ENCODE measurements at places on chromosomes 1 and 21. TPM values are rescaled to one million over a fixed set of nuclear protein-coding genes. Genes with fewer than 3 reads are reported as not detected.
A peak's percentile ranks its signal among the peaks of the same experiment; 100 is the strongest.

The LY9 gene
- 49.9 TPM for total RNA-seq

The LENEP gene
- total RNA-seq, result 1.2 TPM

- DNase-seq, result no peak
- H3K4me1 ChIP-seq, result peaks cover 13% of the 10 kb centered on the region
- H3K4me3 ChIP-seq, result no peak overlapping the region
- H3K27me3 ChIP-seq, result no peaks in the 10 kb centered on the region
Observed at GRCh38 chr21:43903451-43904091, 38.5 kb downstream of the AGPAT3 start.

- H3K27me3 ChIP-seq, result peaks cover 23% of the 10 kb centered on the region
- no peaks in the 10 kb centered on the region for H3K36me3 ChIP-seq
- H3K4me3 ChIP-seq, result no peak overlapping the region
Observed at GRCh38 chr1:159935719-159936272, 9.6 kb downstream of the IGSF9 start.

The A3GALT2 gene
- not detected for total RNA-seq

DNA sequence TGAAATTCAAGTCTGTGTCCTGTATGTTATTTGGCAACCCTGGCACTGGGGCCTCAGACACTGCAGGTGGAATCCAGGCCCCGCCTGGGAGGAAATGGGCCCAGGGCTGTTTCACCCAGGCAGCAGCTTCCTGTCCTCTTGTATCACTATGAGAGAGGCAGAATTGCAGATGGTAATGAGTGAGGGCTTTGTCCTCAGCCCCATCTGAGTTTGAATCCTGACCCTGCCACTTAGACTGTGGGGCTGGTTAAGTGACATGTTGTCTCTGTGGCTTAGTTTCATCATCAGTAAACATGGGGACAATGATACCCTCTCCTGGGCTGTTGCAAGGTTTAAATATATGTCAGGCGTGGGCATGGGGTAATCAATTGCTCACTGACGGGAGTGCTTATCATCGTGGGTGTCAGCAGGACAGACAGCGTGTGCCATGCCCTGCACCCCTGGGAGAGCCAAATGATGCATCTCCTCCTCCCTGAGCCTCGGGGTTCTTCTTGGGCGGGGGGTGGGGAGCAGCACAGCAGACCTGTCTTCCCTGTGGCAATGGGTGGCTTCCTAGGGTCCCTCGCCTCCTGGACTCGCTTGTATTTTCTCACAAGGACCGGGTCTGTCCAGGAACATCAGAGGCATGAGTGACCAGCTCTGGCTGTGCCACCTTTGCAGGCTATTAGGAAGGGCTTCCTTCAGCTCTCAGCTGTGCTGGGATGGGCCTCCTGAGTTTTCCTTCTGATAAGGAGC lies 42.1 kb downstream of the ARHGEF10L start:
- no peak overlapping the region for H3K27ac ChIP-seq
- H3K27me3 ChIP-seq, result no peaks in the 10 kb centered on the region
- DNase-seq, result peak; percentile 17
- no peaks in the 10 kb centered on the region for H3K4me1 ChIP-seq

The NBPF11 gene
- total RNA-seq, result 9.7 TPM

- no peaks in the 10 kb centered on the region for H3K4me1 ChIP-seq
- H3K4me3 ChIP-seq, result no peak overlapping the region
- no peak for DNase-seq
- no peaks in the 10 kb centered on the region for H3K36me3 ChIP-seq
- H3K27ac ChIP-seq, result no peak overlapping the region
Observed at GRCh38 chr1:70072231-70072751, 133.1 kb downstream of the LRRC40 start.

The KCNJ9 gene
- not detected for total RNA-seq

DNA sequence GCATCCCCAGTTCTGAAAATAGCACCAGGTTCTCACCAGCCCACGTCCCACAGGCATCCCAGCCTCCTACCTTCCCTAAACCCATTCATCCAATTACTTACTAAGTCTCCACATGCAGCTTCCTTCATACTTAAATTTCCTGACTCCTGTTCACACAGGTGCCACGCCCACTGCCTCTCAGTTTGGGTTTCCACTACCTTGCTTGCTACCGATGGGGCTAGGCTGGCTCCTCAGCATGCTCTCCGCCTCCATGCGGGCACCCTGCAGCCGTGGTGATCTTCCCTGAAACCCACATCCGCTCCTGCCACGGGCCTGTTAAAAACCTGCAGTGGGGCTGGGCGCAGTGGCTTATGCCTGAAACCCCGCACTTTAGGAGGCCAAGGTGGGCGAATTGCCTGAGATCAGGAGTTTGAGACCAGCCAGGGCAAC lies 70.4 kb upstream of the ANGPTL1 start:
- DNase-seq, result no peak
- H3K27me3 ChIP-seq, result peaks cover 6% of the 10 kb centered on the region
- H3K27ac ChIP-seq, result no peak overlapping the region
- no peak overlapping the region for H3K4me3 ChIP-seq

The REG4 gene
- not detected for total RNA-seq

The AKNAD1 gene
- not detected for total RNA-seq

- no peak overlapping the region for H3K27ac ChIP-seq
- H3K4me3 ChIP-seq, result no peak overlapping the region
- H3K4me1 ChIP-seq, result peaks cover 37% of the 10 kb centered on the region
- H3K27me3 ChIP-seq, result no peaks in the 10 kb centered on the region
- H3K36me3 ChIP-seq, result peaks cover 45% of the 10 kb centered on the region
Observed at GRCh38 chr1:226638001-226638601, 89.5 kb downstream of the STUM start.

The CHD5 gene
- total RNA-seq, result 0.18 TPM

GRCh38 chr1:163472651-163473248 lies 151.0 kb downstream of the NUF2 start:
- no peaks in the 10 kb centered on the region for H3K27me3 ChIP-seq
- H3K4me1 ChIP-seq, result no peaks in the 10 kb centered on the region
- no peak overlapping the region for H3K4me3 ChIP-seq
- H3K36me3 ChIP-seq, result no peaks in the 10 kb centered on the region
- H3K27ac ChIP-seq, result no peak overlapping the region

GRCh38 chr1:227445092-227445674 lies 118.2 kb upstream of the ZNF678 start:
- H3K27ac ChIP-seq, result no peak overlapping the region
- H3K36me3 ChIP-seq, result no peaks in the 10 kb centered on the region
- H3K4me1 ChIP-seq, result no peaks in the 10 kb centered on the region
- no peak overlapping the region for H3K4me3 ChIP-seq
- no peak for DNase-seq

DNA sequence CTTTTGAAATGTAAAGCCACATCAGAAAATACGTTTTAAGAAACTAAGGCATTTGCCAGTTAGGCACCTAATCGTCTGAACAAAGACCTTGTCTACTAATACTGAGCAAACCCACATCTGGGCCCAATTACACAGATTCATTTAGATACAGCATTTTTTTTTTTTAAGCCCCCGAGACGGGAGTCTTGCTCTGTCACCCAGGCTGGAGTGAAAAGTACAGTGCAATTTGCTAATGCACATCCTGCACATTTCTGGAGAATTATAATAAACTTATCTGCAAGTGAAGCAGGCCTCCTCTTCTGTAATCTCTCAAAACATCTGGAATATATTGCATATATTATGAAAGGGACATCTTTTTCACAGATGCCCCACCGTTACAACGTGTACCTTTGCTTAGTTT lies 3.3 kb downstream of the RSRP1 start:
- no peak for DNase-seq
- no peaks in the 10 kb centered on the region for H3K27me3 ChIP-seq
- peaks cover 78% of the 10 kb centered on the region for H3K36me3 ChIP-seq
- peak overlapping the region; percentile 18 for H3K4me3 ChIP-seq
- peaks cover 81% of the 10 kb centered on the region for H3K4me1 ChIP-seq

The FAM177B gene
- not detected for total RNA-seq

DNA sequence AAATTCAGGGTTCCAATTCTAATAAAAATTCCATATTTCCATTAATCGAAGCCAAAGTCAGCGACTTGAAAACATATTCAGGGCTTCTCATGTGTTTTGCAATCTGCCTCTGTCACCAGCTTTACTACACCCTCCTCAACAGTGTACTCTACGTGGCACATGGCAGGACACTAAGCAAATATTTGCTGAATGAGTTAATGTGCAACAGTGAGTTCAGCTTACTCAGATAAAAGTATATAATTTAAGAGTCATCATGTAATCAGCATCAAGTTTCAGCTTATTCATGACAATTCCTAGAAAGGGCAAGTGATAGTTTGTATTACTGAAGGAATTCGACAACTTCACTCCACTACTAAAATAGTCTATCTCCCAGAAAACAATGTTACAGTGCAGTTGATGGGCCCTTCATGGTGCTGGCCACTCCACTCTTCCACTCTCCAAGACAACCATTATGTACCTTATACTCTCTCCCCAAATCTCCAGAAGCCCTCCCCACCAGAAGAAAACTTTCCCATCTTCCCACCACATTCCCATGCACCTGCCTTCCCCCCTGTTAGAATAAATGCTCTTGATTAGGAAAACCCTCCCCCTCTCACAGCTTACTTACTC lies 97.3 kb downstream of the TTLL7 start:
- peaks cover 2% of the 10 kb centered on the region for H3K27me3 ChIP-seq
- no peak for DNase-seq
- H3K4me3 ChIP-seq, result no peak overlapping the region
- no peaks in the 10 kb centered on the region for H3K4me1 ChIP-seq

DNA sequence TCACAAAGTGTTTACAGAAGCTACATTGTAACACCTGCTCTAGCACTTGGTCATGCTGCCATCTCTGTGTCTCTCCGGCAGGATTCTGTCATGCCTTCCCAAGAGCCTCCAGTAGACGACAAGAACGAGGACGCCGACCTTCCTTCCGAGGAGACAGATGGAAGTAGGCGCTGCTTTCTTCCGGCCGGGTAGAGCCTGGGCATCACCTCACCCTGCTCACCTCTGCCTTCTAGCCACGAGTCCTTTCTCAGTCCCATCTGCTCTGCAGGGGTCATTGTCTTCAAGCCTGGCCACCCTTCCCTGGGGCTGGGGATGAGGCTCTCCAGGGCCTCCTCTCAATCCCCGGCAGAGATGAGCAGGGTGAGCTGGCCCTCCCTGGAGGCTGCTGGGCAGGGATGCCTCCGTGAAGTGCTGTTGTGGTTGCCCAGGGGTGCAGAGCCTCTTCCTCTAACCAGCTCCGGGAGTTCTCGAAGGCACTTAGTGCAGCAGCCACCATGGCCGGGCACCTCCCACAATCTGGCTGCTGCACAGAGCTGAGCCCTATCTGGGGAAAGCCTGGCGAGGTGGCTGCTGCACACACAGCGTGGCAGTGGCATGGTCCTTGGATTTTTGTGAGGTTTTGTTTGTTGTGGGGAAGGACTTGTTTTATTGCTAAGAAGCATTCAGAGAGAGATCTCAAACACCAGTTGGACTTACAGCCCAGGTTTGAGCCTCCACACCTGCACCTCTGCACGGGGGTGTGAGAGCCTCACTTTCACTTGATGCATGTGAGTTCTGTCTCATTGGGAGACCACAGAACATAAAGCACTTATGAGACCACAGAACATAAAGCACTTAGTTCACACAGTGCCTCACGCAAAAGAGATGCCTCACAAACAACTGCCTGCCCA lies 48.4 kb downstream of the FAAP20 start:
- DNase-seq, result peak; percentile 44
- H3K27me3 ChIP-seq, result no peaks in the 10 kb centered on the region
- peak overlapping the region; percentile 21 for H3K4me3 ChIP-seq
- H3K4me1 ChIP-seq, result peaks cover 10% of the 10 kb centered on the region

GRCh38 chr1:173507205-173507846 lies 30.2 kb downstream of the PRDX6 start:
- no peaks in the 10 kb centered on the region for H3K4me1 ChIP-seq
- DNase-seq, result no peak
- H3K4me3 ChIP-seq, result no peak overlapping the region
- no peaks in the 10 kb centered on the region for H3K27me3 ChIP-seq

DNA sequence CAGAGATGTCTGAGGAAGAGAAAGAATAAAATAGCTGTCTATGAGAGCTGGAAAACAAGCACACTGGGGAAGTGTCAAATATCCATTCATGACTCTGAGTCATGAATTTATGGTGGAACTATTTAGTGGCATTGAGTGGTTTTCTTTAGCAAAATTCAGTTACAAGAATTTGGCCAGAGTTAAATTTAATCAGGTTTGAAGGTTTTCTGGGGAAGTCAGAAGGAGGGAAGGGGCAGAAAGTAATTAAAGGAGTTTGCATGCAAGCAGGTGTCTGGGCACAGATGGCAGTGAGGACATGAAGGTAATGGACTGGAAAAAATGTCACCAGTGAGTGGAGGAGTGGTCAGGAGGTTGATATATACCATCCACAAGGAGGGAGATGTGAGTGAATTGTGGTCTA lies 121.9 kb upstream of the IVNS1ABP start:
- H3K27me3 ChIP-seq, result no peaks in the 10 kb centered on the region
- no peak overlapping the region for H3K27ac ChIP-seq
- H3K36me3 ChIP-seq, result peaks cover 2% of the 10 kb centered on the region
- no peak overlapping the region for H3K4me3 ChIP-seq
- DNase-seq, result no peak
- H3K4me1 ChIP-seq, result peaks cover 13% of the 10 kb centered on the region

GRCh38 chr21:17492415-17493168 lies 20.3 kb upstream of the CXADR start:
- H3K27ac ChIP-seq, result no peak overlapping the region
- peaks cover 3% of the 10 kb centered on the region for H3K27me3 ChIP-seq
- H3K36me3 ChIP-seq, result no peaks in the 10 kb centered on the region
- H3K4me3 ChIP-seq, result no peak overlapping the region
- DNase-seq, result no peak

The CBS gene
- total RNA-seq, result 64.2 TPM

DNA sequence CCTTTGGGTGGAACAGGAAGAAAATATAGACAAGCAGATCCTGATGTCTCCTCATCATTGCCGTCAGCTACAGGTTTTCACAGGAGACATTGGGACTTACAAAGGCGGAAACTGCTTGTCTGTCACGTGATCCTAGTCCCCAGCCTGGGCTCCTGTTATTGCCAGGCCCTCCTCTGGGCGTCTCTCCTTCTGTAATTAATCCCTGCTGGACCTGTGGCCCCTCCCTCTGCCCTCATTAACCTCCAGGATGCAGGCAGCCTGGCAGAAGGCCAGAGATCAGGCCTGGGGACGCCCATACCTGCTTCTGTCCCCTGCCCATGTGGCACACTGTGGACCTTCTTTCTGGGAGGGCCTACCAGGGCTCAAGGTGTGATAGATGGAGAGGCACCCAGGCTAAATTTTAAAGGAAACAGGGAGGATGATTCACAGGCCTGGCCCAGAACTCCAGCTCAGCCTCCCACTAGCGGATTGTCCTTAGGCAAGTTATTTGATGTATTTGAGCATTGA lies 2.4 kb downstream of the S100A5 start:
- peak overlapping the region; percentile 94 for H3K27ac ChIP-seq
- H3K36me3 ChIP-seq, result peaks cover 71% of the 10 kb centered on the region
- H3K4me1 ChIP-seq, result peaks cover 80% of the 10 kb centered on the region
- no peak overlapping the region for H3K4me3 ChIP-seq
- H3K27me3 ChIP-seq, result no peaks in the 10 kb centered on the region
- DNase-seq, result no peak

The RGS21 gene
- total RNA-seq, result not detected

- no peak overlapping the region for H3K27ac ChIP-seq
- H3K4me3 ChIP-seq, result no peak overlapping the region
- H3K27me3 ChIP-seq, result no peaks in the 10 kb centered on the region
- no peak for DNase-seq
- H3K36me3 ChIP-seq, result peaks cover 50% of the 10 kb centered on the region
Observed at GRCh38 chr1:33332357-33332789, 11.5 kb upstream of the A3GALT2 start.
